WERI-Rb-1 (cell line): ENCODE measurements at places on chromosomes 1 and 21.
A peak's percentile ranks its signal among the peaks of the same experiment; 100 is the strongest.

- no peak for DNase-seq
These were observed 13.5 kb downstream of the HIVEP3 start for GRCh38 chr1:41905093-41905675.

GRCh38 chr1:180186831-180187230, 32.2 kb downstream of the QSOX1 start:
- DNase-seq, result no peak

DNA sequence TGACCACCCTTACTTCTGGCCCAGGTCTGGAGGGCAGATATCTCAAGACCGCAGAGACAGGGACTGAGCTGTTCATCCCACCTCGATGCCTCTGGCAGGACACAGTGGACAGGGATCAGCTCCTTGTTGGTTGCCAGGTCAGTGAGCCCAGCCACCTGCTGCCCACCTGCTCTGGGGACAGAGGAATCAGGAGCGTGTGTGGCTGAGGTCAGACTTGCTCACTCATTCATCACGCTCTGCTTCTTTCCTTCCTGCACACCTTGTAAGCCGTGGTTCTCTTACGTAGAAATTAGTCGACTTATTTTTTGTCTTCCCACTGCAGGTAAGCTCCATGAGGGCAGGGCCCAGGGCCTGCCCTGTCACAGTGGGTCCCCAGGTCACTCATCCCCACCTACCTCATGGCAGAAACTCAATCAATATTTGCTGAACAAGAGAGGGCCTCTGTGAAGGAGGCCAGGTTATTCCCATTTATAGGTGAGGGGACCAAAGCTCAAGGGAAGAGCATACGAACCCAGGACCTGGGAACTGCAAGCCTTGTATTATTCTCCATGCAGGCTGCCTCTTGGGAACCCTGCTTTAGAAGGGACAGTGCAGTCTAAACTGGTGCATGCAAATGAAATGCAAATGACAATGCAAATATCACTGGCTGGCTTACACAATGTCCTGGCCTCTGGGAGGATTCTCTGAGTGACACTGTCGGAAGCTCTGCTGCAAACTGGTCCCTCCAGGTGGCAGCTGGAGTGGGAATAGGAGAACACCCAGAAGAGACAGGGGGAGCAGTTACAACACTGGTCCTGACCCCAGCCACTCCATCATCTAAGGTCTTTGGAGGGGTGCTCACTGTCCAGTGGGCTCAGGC, 58.4 kb upstream of the PAX7 start:
- DNase-seq, result no peak

DNA sequence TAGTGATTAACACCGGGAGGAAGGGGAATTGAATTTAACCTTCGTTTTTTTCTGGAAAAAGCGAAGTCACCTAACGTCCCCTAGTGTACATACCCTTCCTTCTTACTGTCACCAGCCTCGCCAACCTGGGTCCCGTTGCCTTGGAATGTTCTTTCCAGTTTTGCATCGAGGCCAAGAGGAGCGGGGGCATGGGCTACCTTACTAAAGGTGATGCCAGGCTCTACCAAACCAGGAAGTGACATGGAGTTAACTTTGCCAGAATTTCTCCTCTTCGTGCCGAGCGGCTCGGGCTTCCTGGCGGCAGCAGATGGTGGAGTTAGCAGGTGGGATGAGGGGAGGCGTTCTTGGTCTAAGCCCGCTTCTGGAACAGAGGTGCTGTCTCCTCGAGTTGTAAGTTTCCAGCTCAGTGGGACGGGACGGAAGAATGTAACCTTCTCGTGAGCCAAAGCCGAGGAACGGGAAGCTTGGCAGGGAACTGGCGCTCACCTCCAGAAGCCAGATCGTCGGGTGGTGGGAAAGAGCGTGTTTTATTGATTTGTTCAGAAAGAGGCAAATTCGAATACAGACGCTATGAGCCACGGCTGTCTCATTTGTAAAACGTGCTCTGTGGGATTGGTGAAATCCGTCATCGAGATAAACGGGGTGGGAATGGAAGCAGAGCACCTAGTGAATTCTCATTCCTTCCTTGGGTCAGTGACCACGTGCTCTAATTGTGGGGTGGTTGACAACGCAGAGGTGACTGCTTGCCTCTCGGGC, 486 bp downstream of the NIPAL3 start:
- peak; percentile 45 for DNase-seq

DNA sequence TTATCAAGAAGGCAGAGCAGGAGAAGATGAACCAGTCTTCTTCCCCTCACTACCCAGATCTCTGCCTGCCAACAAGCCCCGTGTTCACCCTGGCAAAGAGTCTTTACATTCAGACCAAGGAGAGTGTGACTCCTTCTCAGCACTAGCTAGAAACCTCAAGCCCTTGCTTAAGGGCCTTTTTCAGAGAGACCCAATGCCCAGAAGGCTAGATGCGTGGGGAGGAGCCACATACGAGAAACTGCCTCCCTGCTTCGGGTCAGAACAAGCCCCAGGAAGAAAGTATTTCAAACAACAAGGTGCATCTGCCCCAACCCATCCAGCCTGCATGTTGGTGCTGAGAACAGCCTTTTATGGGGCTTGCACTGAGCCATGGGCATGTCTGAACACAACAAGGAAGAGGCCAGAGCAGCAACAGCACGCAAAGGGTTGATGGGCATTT, 152.7 kb upstream of the CAMK1G start:
- no peak for DNase-seq

DNA sequence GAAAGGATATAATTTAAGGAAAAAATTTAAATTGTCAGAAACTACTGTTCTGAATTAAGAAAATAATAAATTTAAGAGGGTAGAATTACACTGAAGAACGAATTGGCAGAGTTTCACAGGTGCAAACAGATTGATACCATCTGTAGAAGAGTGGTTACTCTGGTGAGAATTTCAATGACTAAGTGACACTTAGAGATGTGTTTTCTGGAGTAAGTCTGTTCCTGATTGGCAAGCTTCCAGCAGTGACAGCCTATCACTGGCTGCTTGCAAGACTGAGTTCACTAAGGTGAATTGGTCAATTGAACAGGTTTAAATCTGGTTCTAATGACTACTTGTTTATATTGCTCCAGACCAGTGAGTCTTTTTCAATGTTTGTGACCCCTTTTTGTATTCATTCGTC, 838.2 kb upstream of the RGS18 start:
- no peak for DNase-seq

DNA sequence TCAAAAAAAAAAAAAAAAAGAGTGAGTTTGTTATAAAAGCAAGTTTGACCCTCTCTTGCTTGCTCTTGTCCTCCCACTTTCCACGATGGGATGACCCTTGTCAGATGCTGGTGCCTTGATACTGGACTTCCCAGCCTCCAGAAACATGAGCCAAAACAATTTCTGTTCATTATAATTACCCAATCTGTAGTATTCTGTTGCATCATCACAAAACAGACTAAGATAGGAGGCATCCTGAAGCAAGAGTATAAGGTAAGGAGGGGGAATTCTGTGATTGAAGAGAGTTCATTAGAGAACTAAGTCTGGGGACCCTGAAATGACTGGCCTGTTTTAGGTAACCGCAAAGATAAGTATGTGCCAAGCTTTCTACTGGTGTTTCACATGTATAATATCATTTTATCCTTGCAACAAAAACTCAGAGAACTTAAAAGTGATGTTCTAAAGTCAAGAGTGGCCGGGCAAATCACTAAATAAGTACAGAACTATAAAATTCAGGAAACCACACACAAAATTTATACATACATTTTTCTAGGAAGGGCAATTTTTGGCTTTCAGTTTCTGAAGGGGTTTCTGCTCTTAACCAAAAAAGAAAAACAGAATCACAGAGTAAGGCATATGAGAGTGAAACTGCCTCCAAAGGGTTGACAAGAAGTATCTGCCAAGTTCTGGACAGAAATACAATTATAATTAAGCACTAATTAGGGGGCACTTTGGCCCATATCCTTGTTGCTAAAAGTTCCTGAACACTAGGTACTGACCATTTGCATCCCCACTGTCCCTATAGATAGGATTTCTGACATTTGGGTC, 14.0 kb downstream of the DNALI1 start:
- DNase-seq, result no peak

DNA sequence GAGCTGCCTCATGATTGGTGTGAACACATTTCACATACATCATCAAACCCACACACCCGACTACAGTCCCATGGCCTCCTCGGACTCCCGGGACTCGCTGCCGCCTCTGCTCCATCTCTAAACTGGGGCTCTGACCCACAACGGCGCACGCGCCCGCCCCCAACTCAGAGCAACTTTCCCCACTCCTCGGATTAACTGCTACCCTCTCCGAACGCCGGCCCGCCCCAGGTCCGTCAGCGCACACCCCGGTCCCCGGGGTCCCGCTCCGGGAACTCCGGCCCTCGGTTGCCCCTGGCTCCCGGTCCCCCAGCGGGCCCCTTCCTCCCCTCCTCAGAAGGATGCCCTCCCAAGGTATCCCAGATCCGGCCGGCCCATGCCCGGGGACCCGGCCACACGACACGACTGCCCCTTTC, 740 bp downstream of the DSTYK start:
- peak; percentile 70 for DNase-seq

DNA sequence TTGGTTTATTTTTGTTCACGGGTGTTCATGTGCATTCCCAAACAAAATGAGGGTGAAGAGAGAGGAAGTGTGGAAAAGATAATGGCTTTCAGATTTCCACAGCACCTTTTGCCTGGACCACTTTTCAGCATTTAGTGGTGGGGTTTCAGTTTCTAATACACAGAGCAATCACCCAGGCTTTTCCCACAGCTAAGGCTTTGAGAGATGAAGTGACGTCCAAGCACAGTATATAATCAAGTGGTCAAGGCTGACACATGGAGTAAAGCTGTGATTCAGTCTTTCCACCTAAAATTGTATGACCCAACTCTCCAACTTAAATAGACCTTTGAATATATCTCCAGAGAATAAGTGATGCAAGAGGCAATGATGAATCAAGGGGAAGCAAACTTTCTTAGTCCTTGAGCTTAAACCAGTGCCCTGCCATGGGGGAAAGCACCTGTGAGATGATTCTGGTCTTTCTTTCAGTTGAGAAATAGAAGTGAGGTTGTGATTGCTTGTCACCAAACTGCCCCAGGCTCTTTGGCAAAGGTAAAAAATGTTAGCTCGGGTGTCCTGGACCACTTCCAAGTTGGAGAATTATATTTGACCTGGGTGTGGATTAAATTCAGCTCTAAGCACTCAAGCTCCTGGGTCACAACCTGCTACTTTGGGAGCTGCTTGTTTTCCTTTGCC, 2.4 kb upstream of the PIK3R3 start:
- DNase-seq, result no peak

- DNase-seq, result no peak
These were observed 110.7 kb downstream of the ETS2 start for GRCh38 chr21:38916214-38916964.

- DNase-seq, result no peak
These were observed 57.0 kb downstream of the KIF26B start for GRCh38 chr1:245211761-245212160.

DNA sequence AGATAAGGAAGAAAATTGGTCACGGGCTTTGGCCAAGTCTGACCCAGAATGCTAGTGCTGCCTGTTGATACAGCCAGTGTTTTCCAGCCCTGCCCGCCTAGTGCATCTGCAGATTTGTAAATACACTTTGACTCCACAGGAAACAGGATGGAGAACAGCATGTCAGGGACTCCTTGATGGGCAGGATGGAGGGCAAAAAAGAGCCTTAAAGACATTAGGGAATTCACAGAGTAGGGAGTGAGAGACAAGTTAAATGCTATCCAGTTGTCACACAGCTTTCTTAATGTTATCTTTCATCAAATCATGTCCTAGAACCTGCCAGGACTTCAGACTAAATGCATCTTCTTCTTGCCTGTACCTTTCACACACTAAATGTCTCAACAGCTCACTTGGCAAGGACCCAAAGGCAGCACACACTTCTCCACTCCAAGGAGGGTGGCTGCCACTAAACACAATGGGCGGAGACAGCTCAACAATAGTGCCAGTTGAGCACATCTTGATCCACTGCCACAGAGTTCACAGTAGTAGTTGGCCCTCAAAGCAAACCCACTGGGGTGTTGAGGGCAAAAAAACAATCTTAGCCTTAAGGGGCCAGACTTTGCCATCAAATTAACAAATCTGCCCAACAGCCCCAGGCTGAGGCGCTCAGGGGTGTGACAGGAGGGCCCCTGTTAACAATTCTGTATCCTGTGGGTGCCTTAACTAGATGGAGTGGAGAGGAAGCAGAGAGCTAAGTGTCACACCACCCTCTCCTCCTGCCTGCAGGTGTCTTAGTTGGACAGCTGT, 2.7 kb downstream of the HIVEP3 start:
- no peak for DNase-seq

DNA sequence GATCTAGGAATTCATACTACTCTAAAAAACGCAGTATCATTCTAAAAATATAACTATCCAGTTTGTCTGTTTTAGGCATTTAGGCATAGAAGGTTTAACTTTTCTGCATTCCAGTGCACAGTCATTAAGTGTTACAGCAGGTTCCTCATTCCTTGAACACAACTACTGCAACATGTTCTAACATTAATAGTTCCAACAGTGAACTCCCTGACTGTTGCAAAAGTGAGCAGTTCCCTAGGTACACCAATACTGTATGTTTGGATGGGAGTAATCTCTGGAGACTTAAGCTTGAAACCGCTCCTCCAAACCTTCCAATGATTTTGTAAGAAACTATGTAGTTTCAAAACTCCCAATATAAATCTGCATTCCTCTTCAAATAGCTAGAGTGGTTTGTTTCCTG, 46.2 kb downstream of the UCHL5 start:
- no peak for DNase-seq

DNA sequence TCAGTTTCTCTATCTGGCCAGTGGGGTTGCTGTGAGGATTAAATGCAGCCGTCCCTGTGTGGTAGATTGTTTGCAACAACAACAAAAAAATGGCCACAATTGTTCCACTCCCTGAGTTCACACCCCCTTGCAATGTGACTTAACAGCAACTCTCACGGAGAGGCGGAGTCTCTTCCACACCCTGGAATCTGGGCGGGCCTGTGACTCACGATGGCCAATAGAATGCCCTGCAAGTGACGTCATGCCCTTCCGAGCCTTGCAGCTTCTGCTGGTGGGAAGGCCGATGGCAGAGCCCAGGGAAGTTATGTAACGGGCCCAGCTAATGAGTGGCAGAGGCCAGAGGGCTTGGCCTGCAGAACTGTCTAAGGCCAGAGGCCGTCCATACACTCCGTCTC, 87.9 kb downstream of the RIPK4 start:
- peak; percentile 83 for DNase-seq

GRCh38 chr1:198449727-198450433, 90.6 kb downstream of the ATP6V1G3 start:
- DNase-seq, result no peak

- no peak for DNase-seq
These were observed 10.3 kb downstream of the DENND4B start for GRCh38 chr1:153936011-153936802.

DNA sequence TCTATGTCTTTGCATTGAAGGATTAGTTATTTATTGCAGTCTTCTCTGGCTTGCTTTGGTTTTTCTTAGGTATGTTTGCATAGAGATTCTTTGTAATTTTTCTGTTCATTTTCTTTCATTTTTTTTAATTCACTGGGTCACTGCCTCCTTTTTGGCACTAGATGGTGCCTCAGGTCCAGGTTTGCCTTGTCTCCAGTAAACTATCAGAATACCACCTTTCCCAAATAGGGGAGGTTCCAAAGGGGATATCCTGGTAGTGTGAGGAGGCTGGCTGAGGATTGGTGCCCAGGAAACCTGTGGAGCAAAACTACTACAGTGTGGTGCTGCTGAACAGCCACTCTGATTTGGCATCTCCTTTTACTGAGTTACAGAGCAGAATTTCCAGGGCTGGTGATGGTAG, 257.1 kb downstream of the KCTD3 start:
- peak; percentile 23 for DNase-seq
